ENCODE measurements at places on chromosomes 5 and 9.

- DNase-seq: no peak
These were observed 79.6 kb downstream of the PAPPA start for GRCh38 chr9:116233160-116233530.

- DNase-seq: no peak
These were observed 1.8 kb upstream of the PROP1 start for GRCh38 chr5:177997846-177998245.

DNA sequence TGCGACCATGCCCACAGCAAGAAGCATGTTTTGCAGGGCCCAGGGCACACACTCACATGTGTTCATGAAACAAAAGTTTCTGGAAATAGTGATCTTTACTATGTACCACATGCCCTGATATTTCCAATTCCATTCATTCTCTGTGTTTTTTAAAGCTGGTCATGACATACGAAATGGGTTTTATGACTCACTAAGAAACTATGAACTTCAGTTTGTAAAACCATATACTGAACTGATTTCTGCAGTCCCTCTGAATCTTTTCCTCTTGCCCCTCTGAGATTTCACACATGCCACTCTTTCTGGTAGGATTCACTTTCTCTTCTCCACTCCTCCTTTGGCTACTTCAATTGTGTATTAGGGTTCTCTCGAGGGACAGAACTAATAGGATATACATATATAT, 416.1 kb upstream of the TRPC7 start:
- DNase-seq: no peak

DNA sequence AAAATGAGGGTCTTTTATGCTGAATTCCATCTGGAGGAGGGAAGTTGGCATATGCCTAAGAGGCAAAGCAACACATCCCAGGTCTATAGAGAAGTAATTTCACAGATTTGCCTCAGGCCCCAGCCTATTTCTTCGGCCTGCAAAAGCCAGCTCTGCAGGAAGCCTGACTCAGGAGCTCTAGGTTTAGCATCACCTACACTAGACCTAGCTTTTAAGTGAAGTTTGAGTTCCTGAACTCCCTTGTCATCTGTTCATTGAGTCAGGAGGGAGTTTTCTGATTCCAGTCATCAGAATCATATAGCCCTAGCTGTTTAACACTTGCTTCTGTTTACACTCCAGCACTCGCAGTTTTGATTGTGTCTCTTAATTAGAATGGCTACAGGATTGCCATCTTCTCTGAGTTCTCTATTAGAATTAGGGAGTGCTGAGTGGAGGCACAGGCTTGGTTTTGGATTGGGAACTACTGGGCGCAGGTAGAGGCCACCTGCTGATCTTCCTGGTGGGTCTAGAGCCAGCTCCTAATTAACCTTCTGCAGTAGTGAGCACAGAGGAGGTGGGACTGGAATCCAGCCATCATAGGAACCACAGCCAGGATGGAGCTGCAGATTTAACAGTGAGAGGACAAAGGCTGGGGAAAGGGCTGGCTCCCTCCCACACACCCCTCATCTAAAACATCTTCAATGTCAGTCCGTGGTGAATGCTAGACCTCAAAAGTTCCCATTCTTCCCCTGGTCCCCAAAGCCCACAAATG, 179.5 kb downstream of the TRIO start:
- no peak for DNase-seq

GRCh38 chr9:136191099-136191959, 13.6 kb downstream of the LHX3 start:
- no peak for DNase-seq

DNA sequence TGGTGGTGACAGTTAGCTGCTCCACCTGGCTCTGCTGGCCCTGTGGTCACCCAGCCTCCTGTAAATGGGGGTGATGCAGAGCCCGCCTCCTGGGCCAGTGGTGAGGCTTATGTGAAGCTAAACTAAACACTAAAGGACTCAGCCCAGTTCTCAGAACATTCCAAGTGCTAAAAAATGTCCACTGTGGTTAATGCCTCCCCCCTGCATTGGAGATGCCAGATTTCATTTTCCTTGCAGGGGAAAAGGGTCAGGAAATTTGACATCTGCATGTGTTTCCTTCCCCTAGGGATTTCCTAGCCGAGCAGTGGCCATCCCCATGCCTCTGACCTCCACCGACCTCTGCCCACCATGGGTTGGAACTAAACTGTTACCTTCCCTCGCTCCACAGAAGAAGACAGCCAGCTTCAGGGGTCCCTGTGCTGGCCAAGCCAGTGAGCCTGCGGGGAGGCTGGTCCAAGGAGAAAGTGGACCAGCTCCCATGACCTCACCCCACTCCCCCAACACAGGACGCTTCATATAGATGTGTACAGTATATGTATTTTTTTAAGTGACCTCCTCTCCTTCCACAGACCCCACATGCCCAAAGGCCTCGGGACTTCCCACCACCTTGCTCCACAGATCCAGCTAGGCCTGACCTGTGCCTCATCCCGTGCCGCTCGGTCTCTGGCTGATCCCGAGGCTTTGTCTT, 13.0 kb downstream of the CD74 start:
- DNase-seq: no peak

GRCh38 chr5:179143446-179143845, 83.3 kb downstream of the ZNF354C start:
- peak; percentile 45 for DNase-seq

DNA sequence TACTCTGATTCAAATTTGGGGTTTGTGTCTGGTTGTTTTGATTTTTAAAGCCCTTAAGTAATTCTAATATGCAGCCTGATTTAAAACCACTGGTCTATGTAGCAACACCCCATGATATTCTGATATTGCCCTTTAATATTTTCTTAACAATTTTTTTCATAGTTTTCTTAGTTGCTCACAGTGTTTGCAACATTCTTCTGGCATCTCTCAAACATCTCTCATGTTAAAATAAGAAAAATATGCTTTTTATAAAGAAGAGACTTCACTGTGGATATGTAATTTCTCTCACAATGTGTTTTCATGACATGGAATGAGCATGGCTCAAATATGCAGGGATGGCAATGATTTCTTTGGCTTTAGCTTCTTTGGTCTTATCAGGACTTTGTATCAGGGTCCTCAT, 183.7 kb downstream of the TAF11L14 start:
- no peak for DNase-seq
